T-helper 17 cell (primary cell): ENCODE measurements at places on chromosomes 13 and 19. TPM values are rescaled to one million over a fixed set of nuclear protein-coding genes. Genes with fewer than 3 reads are reported as not detected.

GRCh38 chr19:53657778-53658177, 26.0 kb downstream of the DPRX start:
- no peaks in the 10 kb centered on the region for H3K27me3 ChIP-seq
- peaks cover 1% of the 10 kb centered on the region for H3K36me3 ChIP-seq
- H3K4me3 ChIP-seq = no peak overlapping the region
- no peak for DNase-seq
- H3K27ac ChIP-seq = no peak overlapping the region

DNA sequence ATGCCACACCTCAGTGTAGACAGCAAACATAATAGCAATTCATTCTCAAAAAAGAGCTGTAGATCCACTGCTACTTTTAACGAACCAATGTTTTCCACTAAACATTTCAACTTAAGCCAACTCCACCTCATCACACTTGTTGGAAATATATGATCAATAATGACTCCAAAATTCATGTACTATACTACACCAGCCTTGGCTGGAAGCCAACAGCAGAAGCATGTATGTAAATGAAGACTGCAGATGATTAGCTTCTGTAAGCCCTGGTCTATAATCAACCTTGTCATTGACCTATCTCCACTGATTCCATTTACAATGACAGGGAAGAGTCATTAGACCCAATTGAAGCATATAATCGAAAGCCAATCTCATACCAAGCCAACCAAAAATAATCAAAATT, 71.7 kb downstream of the STK24 start:
- H3K4me3 ChIP-seq = peak overlapping the region; percentile 73
- no peak for DNase-seq
- peaks cover 67% of the 10 kb centered on the region for H3K4me1 ChIP-seq
- H3K36me3 ChIP-seq = no peaks in the 10 kb centered on the region

Gene ETV2
- total RNA-seq = 0.52 TPM

Gene ZNF808
- total RNA-seq = 17.3 TPM

DNA sequence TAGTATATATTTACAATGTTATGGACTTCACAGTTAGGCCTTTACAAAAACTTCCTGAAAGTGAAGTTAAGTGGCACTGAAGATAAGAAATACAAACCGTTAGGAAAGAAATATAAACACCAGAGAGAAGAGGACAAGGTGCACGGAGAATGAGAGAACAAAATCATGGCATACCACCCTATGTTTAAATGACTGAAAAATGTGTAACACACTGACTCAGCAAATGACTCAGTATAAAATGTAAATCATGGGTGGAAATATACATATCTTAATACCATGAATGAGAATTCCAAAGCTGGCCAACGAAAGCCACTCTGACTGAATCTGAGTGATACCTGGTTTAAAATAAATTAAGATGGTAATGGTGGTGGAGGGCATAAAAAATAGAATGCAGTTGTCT, 260.8 kb downstream of the DNAJC15 start:
- H3K4me3 ChIP-seq = no peak overlapping the region
- no peak for DNase-seq
- H3K36me3 ChIP-seq = peaks cover 2% of the 10 kb centered on the region

Gene SCGB2B2
- 0.82 TPM for total RNA-seq

GRCh38 chr13:30690282-30691188, 44.8 kb upstream of the ALOX5AP start:
- H3K4me3 ChIP-seq = peak overlapping the region; percentile 83
- H3K27me3 ChIP-seq = peaks cover 13% of the 10 kb centered on the region
- DNase-seq = no peak
- peaks cover 8% of the 10 kb centered on the region for H3K4me1 ChIP-seq
- H3K27ac ChIP-seq = peak overlapping the region; percentile 80
- H3K36me3 ChIP-seq = peaks cover 2% of the 10 kb centered on the region

- H3K4me1 ChIP-seq = peaks cover 22% of the 10 kb centered on the region
- no peak overlapping the region for H3K27ac ChIP-seq
- DNase-seq = no peak
- H3K4me3 ChIP-seq = no peak overlapping the region
- no peaks in the 10 kb centered on the region for H3K27me3 ChIP-seq
These were observed 20.2 kb downstream of the AP1M1 start for GRCh38 chr19:16217716-16218451.

Gene FPR3
- total RNA-seq = not detected

Gene IFNL1
- not detected for total RNA-seq

DNA sequence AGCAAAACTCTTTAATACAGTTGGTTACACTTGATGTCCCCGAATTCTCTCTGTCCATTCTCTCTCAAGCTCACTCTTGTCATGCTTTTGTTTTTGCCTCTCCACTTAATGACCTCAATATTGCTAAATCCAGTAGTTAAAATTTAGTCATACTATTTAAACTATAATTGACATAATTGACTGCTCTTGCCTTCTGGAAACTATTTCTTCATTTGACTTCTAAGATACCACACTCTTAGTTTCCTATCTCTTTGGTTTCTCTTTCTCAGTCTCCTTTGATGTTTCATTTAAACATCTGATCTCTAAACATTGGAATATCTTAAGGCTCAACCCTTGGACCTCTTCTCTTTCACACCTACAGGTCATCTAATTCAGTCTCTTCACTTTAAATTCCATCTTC, 211.3 kb downstream of the COG6 start:
- no peak overlapping the region for H3K4me3 ChIP-seq
- H3K36me3 ChIP-seq = no peaks in the 10 kb centered on the region
- peaks cover 2% of the 10 kb centered on the region for H3K4me1 ChIP-seq
- DNase-seq = no peak
- H3K27ac ChIP-seq = no peak overlapping the region

Gene AMER2
- total RNA-seq = not detected

Gene ZNF442
- 0.97 TPM for total RNA-seq

- peaks cover 30% of the 10 kb centered on the region for H3K27me3 ChIP-seq
- H3K4me3 ChIP-seq = no peak overlapping the region
- H3K27ac ChIP-seq = no peak overlapping the region
- DNase-seq = no peak
- H3K4me1 ChIP-seq = no peaks in the 10 kb centered on the region
These were observed 668 bp upstream of the SBK3 start for GRCh38 chr19:55546011-55546410.

Gene COX7A1
- not detected for total RNA-seq

GRCh38 chr13:108495646-108496361, 133.6 kb upstream of the MYO16 start:
- H3K27ac ChIP-seq = peak overlapping the region; percentile 69
- H3K36me3 ChIP-seq = peaks cover 5% of the 10 kb centered on the region
- DNase-seq = no peak
- peak overlapping the region; percentile 97 for H3K4me3 ChIP-seq
- H3K27me3 ChIP-seq = peaks cover 36% of the 10 kb centered on the region

DNA sequence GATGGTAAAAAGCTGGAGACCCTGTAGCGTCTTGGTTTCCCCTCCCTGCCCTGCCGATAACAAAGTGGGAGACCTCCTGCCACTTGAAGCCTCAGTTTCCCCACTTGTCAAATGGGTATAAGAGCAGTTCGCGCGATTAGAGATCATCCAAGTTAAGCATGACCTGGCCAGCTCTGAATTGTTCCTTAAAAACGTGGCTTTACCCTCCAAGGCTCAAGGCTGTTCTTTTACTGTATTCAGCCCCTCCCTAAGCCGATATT, 421 bp downstream of the TNPO2 start:
- peak overlapping the region; percentile 95 for H3K27ac ChIP-seq
- H3K4me3 ChIP-seq = peak overlapping the region; percentile 96
- H3K27me3 ChIP-seq = no peaks in the 10 kb centered on the region
- DNase-seq = no peak

DNA sequence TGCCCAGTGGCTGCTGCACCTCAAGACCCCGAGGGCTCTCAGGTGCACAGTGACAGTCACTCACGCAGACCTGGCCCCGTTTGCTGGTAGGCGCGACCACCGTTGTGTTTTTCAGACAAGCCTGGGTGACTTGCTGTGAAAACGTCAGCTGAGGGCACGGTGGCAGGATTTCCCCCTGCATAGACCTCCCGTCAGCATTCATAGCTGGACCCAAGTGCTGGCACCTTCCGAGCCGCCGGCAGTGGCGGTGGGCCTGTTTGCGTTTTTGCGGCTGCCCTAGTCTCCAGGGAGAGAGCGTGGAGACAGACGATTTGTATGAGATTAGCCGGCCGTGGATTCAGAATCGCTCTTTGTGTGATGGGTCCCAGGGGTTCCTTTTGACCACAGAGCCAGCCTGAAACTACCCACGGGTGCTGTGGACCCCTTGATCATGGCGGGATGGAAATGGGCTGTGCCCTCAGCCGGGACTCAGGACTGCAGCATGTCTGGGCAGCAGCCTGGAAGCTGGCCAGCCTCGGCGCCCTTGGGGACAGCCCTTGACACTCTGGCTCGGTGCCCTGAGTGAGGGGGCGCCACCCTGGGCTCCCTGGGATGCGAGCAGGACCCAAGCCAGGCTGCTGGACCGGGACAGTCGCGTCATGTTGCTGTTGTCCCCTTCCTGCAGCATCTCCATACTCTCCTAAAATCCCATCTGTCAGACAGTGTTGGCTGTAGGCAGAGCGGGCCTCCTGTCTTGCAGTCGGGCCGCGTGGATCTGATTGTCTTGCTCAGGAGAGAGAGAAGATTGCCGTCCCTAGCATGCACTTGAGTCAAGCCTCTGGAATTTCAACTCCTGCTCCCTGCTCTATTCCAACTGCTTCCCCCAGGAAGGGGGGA, 8.6 kb downstream of the KDM4B start:
- peaks cover 2% of the 10 kb centered on the region for H3K36me3 ChIP-seq
- peaks cover 15% of the 10 kb centered on the region for H3K4me1 ChIP-seq

DNA sequence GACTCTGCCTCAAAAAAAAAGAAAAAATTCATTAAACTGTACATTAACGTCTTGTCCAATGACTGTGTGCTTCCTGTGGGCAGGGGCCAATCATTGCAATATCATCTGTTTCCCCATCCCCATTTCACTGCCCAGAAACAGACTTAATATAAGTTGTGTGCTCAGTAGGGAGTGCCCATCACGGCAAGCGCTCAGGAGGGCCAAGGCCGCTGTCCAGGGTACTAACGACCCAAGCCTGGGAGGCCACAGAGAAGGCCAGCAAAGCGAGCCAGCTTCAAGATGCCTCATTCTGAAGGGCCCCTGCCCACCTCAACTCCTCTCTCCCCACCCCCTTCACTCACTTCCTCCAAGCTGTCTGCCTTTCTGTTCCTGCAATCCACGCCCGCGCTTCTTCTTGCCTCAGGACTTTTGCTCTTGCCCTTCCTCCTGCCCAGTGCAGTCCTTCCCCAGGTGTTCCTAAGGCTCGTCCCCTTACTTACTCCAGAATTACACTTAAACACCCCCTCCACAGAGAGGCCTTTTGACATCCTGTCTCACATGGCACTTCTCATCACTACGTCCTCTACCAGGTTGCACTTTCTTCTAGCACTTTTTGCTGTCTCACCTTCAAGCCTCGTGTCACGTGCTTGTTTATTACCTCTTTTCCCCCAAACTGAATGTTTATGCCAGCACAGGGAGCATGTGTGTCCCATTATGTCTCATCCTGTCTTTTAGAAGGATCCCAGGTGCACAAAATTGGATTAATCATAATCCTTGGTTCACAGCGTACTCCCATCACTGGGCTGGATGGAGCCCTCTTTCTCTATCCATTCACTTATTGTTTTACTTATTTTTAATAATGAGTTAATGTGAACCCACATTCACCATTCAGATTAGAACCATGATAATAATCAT, 11.3 kb upstream of the POU2F2 start:
- H3K4me1 ChIP-seq = peaks cover 38% of the 10 kb centered on the region
- no peak for DNase-seq
- H3K27ac ChIP-seq = peak overlapping the region; percentile 78
- H3K36me3 ChIP-seq = peaks cover 6% of the 10 kb centered on the region
- H3K4me3 ChIP-seq = no peak overlapping the region
- no peaks in the 10 kb centered on the region for H3K27me3 ChIP-seq

Gene CGB1
- total RNA-seq = not detected
